ENCODE measurements at places on chromosomes 7 and 10.

DNA sequence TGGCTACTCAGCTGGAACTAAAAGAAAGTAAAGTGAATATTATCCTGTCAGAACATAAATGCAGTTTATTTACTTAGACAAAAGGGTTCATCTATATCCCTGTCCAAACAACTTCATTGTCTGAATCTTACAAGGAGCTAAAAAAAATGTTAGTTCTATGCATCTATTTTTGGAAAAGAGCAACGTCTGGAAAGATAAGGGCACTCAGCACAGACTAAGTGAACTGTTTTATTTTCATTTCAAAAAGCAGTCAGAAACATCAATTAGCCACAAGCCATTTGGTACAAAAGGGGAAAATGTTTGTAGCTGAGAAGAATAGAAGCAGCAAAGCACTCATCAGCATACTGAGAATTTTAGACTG lies 245.5 kb downstream of the FOXP2 start:
- no peak for DNase-seq

DNA sequence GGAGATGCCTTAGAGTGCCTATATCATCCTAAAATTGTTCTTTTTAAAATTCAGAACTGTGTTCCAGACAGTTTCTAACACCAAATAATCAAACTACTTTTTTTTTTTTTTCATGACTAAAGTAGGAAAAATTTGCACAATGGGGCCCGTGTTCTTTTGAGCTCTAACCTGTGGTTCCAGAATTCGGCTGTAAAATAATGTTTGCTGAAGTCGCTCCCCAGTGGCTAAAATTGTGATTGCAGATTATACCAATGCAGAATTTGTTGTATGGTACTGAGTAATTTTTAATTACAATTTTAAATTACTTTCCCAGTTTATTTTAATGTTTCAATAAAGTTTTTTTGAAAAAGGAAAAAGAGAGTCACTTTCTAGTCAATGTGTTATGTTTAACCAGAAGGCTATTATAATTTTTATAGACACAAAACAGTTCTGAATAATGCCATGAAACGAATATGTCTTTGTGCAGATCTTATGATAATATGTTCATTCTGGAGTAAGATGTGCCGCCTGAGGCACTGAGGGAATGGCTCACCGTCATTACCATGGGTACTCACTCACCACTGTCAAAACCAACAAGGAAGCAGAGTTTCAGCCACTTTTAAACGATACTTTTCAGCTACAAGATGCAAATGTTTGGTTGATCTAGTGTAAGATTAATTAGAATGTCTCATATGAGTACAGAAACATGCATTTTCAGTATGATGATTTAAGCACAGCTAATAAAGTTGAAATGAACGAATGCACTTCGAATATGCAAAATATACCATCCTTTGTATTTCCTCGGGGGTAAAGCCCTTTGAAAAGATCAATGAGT lies 173.6 kb downstream of the PRKCQ start:
- DNase-seq, result no peak

GRCh38 chr10:17001297-17001744 lies 128.3 kb downstream of the CUBN start:
- no peak for DNase-seq

DNA sequence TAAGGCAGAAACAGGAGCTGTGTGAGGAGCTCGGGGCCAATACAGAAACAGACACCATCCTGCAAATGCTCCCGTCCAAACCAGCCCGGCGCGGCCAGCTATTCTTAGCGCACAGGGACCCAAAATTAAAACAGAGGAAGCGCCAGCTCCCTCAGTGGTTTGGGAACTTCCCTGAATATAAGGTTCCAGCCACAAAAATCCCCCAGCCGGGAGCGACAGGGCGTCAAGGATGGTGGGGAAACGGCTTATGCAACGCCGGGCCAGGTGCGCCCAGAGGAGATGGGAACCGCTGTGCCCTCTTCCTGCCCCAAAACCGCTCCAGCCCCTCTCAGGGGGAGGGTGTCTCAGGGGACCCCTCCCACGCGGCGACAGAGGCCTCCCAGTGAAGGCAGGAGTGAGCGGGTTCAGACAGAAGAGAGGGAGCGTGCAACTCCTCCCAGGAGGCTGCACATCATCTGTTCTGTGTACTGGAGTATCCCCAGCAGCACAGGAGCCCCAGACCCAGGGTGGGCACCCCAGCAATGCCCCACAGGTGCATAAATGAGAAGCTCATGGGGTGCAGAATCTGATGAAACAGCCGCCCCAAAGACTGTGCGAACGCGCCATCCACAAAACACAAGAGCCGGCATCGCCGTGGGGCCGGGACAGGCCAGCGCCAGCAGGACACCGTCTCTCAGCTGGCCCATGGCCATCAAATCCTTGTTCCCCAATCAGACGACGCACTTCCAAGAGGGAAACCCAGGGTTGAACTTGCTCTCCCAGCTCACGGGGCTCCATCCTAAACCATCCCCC lies 73.9 kb upstream of the PDGFA start:
- DNase-seq, result no peak

GRCh38 chr7:11192506-11192905 lies 218.8 kb downstream of the PHF14 start:
- DNase-seq, result peak; percentile 39

Measured in GM04503 (cell line).